RWPE1 (cell line): ENCODE measurements at places on chromosomes 6 and 20.

- DNase-seq, result peak; percentile 70
These were observed 88.3 kb upstream of the COL21A1 start for GRCh38 chr6:56335726-56336125.

DNA sequence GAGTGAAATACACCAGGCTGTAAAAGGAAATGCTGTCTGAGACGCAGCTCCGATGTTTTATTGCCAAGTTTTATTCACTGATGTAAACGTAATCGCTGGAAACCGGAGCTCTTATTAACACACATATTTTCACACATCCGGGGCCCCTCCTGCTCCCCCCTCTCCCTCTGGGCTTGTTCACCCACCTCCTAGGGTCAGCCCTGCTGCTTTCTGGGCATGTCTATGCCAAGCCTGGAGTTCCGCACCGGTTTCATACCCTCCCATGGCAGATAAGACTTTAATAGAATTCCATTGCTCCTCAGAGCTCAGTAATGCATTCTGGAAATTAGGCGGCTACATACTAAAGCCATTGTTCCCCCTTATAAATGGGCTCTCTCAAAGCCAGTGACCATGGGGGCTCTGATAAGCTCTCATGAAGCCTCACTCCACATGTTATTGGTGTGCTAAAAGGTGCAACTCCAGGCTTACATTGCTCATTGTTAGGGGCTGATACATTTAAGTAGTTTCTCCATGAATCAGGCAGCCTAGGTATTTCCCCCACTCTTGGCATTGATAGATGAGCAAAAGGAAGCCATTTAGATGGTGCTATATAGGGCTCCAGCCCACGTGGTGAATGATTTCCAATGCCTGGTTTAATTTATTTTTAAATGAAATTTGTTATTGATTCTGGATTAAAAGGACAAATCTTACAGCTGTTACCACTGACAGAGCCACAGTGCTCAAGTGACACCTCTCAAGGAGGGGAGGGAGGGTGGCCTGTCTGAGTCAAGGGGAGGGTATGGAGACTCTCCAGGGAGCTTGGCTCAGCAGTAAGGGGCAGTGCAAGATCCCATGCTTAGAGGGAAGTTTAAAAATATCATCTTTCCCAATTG lies 4.5 kb upstream of the VSTM2L start:
- no peak for DNase-seq

- peak; percentile 32 for DNase-seq
These were observed 725 bp upstream of the ISM1 start for GRCh38 chr20:13220194-13220903.

GRCh38 chr6:88562353-88563276 lies 396.5 kb upstream of the CNR1 start:
- no peak for DNase-seq

- DNase-seq, result no peak
These were observed 183.6 kb downstream of the JARID2 start for GRCh38 chr6:15429141-15430110.

DNA sequence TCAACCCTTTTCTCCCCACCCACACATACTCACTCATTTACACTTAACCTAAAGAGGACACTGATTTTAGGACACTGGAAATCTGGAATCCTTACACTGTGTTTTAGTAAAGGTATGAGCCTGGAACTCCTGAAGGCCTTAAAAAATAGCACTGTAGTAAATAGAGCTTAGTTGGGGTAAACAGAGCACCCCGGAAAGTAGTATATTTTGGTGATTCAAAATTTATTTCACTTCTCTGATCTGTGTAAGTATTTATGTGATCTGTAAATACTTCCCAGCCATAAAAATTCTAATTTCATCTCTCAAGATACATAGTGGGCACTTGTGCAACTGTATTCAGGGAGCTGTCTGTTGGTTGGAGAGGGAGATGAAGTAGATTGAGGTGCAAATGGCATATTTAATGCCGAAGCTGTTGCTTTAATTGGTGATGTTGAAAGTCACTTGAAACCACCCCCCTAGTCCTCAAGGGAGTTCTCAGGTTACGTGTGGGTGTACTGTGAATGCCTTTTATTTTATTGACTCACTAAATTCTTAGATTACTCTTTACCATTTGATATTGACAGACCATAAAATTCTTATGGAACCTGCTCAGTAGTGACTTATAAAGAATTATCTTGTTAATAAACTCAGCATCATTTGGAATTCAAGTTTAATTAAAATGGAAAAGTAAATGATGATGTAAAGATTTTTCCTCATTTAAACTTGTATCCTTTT lies 154.9 kb downstream of the SOX4 start:
- peak; percentile 62 for DNase-seq
